ENCODE measurements at places on chromosomes 11 and 22. TPM values are rescaled to one million over a fixed set of nuclear protein-coding genes. Genes with fewer than 3 reads are reported as not detected.

MPZL2 gene
- not detected for total RNA-seq

SMIM38 gene
- 0.51 TPM for total RNA-seq

- no peak for DNase-seq
Measured at GRCh38 chr11:69153661-69154060, 2.1 kb upstream of the SMIM38 start.

GRCh38 chr22:49768077-49768910, 59.4 kb downstream of the BRD1 start:
- DNase-seq, result peak; percentile 13

GRCh38 chr22:31676700-31677099, 14.7 kb upstream of the PISD start:
- DNase-seq, result peak; percentile 93

- DNase-seq, result no peak
Measured at GRCh38 chr22:48370508-48371325, 1457.0 kb downstream of the BRD1 start.

DNA sequence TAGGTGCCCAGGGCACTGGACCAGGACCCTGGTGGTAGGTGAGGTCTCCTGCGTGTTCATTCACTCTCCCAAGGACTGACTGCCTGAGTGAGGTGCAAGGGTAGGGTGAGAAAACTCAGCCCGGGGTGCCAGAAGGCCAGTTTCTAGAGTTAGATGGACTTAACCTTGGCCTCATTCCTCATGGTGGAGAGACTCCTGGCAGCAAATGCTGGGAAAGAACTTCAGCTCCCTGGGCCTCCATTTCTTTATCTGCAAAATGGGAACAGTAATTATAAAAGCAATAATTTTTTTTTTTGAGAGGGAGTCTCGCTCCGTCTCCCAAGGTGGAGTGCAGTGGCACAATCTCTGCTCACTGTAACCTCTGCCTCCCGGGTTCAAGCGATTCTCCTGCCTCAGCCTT, 47.7 kb downstream of the TRIOBP start:
- DNase-seq, result no peak

GRCh38 chr11:60016881-60017280, at the start of gene OOSP4B:
TSS of gene OOSP4B (plus strand) at chr11:60017181.
- no peak for DNase-seq

- DNase-seq, result peak; percentile 62
Measured at GRCh38 chr22:39207141-39208012, 37.4 kb downstream of the PDGFB start.

DNA sequence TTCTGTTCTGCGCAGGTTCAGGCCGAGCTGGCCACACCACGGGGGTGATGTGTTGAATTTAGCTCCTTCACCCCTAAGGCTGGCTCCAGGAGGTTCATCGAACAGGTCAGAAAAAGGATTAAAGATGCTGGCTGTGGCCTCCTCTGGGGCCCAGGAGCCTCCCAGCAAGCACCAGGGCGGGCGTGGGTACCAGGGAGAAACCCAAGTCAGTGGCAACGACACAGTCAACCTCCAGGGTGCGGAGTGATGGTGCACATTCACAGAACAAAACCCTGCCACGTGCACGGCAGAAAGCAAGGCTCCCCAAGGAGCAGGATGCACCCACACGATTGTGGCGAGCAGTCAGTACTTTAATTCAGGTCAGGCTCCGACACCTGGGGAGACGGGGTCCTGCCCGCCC, 10.8 kb downstream of the C11orf24 start:
- no peak for DNase-seq

- no peak for DNase-seq
Measured at GRCh38 chr11:72613977-72614376, 60.2 kb downstream of the PDE2A start.
